ENCODE measurements at places on chromosomes 13 and 19.

- DNase-seq, result no peak
Measured at GRCh38 chr13:105144936-105145335, 1390.5 kb downstream of the EFNB2 start.

DNA sequence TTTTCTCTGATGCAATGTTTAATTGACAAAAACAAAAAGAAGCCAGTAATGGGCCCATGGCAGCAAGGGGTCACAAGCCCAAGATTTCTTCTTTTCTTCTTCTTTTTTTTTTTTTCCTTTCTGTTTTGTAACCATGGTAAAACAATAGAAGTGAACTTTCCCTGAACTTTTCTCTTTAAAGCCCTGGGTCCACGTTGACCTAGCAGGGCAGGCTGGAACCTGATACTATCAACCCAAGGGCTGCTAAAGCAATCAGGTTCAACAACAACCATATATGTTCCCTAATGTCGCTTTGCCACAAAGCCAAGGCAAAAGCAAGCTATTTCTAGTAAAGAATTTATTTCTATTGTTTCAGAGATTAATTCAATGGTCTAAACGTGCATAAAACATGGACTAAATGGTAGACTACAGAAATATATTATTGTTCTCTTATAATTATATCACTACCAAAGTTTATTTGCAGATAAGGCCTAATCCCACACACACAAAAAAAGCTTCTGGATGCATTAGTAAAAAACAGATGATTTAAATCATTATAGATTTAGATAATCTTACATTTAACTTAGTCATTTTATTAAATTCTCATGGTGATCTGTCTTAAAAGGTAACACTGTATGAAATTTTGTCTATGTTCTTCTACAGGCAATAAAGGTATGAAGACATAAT is 153.9 kb downstream of the DACH1 start:
- no peak for DNase-seq

GRCh38 chr13:86633346-86633745 is 834.1 kb upstream of the SLITRK6 start:
- DNase-seq, result no peak

DNA sequence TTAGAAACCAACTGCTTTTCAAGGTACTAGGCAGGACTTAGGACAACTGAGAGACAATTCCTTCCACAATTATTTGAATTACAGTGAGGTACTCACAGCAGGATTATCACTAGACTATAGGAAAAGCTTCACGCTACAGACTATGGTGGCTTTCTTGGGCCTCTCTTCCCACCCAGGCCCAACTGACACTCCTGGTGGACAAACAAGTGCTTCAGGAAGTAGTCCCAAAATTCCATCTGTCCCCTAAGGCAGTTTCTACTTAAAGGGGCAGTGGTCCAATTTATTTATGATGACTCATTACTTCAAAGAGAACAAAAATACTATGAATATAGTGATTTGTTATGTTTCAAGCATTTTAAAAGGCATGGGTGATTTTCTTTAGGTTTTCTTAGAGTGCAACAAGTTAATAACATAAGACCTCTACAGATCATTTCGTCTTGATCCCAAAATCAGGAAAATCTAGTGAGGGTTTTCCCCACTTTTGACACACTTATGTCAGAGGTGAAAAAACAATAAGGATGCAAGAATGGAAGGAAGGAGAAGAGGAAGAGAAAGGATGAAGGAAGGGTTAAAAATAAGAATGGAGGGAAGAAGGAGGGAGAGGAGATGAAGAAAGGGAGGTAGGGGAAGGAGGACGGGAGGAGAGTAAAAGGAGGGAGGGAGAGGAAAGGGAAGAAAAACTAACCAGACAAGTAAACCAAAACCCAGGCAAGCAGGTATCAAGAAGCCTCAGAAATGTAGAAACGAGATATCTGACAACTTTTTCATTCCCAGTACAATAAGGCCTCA is 100.7 kb downstream of the SERP2 start:
- DNase-seq, result no peak

DNA sequence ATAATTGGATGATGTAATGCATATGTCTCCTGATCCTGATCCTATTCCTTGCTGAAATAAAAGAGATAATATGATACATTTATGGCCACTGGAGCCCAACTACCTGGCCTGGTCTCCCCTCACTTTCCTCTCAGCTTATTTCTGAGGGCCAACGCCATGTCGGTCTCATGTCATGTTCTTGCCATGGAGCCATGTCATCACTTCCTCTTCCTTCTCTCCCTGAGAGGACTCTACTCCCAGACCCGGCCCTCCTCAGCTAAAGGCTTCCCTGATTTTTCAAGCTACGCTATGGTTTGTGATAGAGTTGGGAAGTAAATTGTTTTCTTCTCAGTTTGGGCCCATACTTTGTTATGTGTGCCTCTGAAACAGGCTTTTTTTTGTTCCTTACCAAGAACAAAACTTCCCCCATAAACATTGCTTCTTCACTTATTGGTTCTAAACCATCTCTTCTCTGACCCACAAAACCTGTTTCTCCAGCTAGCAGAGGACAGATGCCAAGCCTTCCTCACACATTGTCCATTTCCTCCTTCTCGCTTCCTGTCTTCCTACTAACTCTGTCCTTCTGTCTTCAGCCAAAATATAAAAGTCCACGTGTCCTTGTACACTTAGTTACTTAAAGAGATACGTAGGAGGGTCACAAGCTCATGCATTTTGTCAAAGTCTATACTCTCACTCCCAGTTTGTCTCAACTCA is 319.9 kb upstream of the DACH1 start:
- DNase-seq, result no peak

- no peak for DNase-seq
Measured at GRCh38 chr13:27401210-27401609, 23.2 kb upstream of the GTF3A start.

DNA sequence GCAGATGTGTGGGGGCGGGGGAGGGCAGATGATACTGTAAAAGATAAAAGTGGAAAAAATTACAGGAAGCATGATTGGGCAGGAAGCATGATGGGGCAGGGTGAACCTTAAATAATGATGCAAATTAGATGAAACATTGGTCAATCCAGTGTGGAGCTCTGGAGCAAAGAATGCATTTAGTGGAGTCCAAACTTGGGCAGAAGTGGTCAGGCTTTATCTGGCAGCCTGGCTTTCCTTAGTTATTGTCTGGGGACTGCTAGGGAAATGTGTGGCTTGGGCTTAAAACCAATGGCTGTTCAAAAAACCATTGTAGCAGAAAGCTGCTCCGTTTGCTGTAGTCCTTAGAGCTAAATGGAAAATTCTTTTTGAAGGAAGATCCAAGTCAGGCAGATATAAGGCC is 1077.3 kb upstream of the MIR17HG start:
- DNase-seq, result no peak

DNA sequence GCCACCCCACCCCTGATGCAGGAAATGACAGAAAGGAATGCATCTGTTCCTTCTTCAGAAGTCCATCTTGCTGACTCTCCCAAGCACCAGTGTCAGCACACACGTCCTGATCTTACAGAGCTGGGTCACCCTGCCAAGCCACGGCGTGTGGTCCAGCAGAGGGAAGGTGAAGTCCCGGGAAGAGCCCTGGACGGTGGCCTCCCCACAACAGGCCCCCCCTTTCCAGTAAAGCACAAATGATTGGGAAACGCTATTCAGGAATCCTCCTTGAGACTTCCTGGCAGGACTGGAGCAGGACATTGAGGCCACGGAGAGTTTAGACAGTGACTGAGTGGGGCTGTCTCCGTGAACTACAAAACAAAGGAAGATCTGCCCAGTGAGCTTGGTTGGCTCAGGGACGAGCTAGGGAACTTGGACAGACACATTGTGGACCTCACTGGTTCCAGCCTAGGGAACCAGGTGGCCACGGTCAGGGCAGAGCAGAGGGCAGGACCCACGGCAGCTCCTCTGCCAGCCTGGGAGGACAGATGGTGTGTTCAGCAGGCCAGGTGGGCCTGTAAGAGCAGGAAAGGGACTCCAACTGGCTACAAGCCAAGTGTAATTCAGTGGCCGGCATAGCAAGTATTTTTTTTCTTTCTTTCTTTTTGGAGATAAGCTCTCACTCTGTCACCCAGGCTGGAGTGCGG is 41.7 kb downstream of the ELL start:
- DNase-seq, result no peak

GRCh38 chr13:106145997-106146864 is 389.2 kb downstream of the EFNB2 start:
- no peak for DNase-seq

- no peak for DNase-seq
Measured at GRCh38 chr13:72820156-72820897, 38.4 kb downstream of the PIBF1 start.

DNA sequence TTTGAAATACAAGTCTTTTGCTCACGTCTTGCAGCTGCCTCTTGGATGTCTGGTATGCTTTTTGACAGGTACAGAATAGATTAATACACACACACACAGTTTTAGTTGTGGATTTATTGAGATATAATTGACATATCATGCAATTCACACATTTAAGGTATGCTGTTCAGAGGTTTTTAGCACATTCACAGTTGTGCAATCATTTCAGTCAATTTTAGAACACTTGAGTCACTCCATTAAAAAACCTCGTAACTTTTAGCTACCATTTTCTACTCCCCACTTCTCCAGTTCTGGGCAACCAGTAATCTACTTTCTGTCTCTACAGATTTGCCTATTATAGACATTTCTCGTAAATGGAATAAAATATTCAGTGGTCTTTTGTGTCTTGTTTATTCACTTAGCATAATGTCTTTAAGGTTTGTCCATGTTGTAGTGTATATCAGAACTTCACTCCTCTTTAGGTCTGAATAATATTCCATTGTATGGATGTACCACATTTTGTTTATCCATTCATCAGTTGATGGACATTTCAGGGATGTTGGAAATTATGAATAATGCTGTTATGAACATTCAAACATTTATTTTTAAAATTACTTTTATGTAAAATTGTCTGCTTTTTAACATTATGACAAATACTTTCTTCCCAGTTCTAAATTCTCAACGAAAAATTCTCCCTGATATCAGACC is 2.5 kb upstream of the ZMYM2 start:
- no peak for DNase-seq

All from cortex of kidney (tissue), 1 donor.